ENCODE measurements at places on chromosomes 13 and 19.

- DNase-seq: no peak
Observed at GRCh38 chr13:58341318-58341717, 709.8 kb downstream of the PCDH17 start.

DNA sequence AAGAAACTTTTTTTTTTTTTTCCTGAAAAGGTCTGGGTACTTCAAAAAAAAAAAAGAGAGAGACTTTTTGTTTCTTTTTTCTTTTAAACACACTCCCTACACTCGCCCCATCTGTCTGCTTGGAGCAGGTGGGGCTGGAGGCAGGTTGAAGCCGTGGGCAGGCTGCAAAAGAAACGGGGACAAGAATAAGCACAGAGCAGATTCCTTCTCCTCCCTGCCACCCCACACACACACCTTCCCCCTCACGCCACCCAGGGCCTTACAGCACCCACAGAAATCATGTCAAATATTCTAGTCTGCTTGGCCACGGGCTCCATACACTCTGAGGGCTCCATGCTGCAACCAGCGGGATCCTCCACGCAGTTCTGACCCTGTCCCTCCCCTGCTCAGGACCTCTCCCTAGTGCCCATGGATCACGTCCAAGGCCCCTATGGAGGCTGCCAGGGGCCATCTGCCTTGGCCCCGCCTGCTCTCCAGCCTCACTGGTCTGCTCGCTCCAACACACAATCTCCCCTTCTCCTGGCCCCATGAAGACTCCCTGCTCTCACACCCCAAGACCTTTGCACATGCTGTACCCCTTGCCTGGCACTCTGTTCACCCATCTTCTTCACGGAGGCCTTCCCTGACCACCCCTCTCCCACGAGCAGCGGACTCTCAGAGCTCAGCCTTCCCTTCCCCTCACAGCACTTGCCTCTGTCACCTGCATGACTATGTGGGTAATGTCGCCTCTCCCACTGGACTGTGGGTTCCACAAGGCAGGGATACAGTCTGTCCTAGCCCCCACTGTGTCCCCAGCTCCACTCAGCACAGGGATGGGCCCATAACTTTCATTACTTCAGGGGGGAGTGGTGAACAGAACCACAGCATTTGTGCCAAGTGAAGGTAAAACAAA lies 11.4 kb downstream of the AKT2 start:
- no peak for DNase-seq

DNA sequence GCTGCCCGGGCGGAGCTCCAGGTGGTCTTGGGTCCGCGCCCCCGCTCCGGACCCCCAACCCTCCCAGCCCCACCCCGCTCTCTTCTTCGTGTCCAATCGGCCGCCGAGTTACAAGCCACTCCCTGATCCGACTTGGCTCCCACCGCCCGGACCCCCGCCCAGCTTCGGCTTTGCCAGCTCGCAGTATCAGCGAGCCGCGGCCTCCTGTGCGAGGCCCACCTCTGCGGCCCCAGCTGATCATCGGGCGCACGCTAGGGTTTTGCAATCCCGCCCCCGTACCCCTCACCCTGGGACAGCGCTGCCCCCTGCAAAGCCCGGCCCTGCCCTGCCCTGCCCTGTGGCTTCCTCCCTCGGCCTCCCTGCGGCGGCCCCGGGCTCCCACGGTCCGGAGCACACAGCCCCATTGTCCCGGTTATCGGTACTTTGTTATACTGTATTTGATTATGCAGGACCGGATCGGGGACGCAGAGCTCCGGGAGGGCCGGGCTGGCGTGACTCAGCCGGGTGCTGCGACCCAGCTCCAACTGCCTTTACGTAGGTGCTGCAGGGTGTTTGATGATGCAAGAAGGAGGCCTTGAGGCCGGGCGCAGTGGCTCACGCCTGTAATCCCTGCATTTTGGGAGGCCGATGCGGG lies 598 bp upstream of the LPAR2 start:
- DNase-seq: peak; percentile 6

DNA sequence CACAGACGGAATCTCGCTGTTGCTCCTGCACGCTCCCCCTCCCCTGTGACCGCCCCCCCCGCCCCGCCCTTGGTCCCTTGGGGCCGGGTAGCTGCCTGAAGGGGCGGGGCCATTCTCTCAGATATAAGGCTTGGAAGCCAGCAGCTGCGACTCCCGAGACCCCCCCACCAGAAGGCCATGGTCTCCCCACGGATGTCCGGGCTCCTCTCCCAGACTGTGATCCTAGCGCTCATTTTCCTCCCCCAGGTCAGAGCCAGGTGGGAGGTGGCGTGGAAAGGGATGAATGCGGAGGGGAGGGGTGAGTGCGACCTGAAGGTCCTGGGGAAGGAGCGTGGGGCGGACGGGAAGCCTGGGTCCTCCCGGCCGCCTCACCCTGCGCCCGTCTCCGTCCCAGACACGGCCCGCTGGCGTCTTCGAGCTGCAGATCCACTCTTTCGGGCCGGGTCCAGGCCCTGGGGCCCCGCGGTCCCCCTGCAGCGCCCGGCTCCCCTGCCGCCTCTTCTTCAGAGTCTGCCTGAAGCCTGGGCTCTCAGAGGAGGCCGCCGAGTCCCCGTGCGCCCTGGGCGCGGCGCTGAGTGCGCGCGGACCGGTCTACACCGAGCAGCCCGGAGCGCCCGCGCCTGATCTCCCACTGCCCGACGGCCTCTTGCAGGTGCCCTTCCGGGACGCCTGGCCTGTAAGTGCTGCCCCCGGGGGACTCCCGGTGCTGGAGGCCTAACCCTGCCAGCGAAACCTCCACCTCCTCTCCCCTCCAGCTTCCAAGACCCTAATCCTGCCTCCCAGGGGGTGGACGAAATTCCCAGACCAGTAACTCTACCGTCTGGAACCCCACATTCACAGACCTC lies at the start of gene DLL3:
TSS of gene DLL3 (plus strand) at position 150 of the 845 bp plus-strand sequence. CDS start at position 178, 28 bp downstream.
- no peak for DNase-seq

DNA sequence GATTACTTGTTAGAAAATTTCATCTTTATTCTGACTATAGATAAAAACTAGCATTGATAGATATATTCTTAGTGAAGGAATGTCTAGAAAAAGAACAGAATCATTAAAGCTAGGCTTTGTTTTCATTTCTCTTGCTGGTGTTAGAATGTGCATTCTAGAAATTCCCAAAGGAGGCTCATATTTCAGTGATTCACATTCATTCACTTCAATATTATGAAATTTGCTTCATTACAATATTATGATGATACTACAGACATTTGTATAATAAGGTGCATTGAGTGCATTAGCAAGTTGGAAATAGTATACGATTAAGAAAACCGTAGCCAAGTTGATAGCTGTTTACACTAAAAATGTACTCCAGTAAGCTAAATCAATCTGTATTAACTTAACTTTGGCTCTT lies 70.7 kb upstream of the MYCBP2 start:
- DNase-seq: no peak

DNA sequence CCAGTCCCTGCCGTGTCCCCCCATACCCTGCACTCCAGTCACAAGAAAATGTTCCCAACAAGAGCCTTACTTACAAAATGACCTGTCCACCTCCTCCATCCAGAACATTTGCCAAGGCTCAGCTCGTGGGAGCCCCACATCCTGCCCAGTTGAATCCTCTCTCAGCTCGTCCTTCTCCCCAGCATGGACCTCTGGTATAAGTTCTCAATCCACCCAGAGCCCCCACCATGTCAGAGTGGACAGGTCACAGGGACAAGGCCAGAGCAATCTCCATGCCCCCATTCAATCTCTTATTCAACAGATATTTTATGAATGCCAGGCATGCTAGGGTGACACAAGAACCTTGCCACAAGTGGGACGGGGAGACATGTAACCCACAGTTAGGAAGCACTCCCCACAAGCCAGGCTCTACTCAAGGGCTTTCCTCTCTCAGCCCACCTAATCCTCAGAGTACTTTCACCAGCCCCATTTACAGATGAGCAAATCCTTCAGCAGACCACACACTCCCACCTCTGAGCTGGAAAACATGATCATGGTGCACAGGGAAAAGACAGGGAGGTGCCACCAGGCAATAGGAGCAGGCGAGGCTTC lies 15.1 kb downstream of the DEDD2 start:
- DNase-seq: no peak

DNA sequence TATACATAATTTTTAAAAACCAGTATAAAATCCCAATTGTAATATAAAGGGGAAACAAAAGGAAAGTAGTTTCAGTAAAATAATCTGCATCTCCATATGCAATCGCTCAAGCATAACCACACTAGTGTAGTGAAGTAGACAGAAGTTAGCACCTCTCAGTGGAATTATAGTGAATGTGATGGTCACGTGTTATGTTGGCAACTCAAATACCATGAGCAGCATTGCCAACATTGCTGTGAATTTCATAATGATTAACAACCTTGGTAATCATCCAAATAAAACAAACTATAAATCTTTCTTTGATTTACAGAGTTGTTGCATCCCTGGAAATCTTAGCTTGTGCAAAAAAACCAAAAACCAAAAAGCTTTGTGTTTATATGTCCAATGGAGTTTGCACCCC lies 77.3 kb upstream of the SIAH3 start:
- DNase-seq: no peak

DNA sequence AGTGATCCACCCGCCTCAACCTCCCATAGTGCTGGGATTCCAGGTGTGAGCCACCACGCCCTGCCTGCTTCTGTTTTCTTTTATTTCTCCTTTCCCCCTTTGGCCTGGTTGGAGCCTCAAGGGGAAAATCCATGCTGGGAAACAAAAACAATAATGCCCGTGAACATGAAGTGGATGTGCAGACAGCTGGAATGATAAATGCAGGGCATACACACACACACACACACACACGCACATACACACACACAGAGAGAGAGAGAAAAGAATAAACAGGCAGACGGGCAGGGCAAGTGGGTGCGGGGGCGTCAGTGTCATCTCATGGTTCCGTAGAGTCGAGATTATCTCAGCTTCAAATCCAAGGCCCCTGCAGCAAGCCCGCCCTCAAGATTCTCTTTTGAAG lies 4.4 kb upstream of the PLEKHF1 start:
- no peak for DNase-seq

GRCh38 chr19:13098277-13099072 lies 4.2 kb downstream of the LYL1 start:
- no peak for DNase-seq

DNA sequence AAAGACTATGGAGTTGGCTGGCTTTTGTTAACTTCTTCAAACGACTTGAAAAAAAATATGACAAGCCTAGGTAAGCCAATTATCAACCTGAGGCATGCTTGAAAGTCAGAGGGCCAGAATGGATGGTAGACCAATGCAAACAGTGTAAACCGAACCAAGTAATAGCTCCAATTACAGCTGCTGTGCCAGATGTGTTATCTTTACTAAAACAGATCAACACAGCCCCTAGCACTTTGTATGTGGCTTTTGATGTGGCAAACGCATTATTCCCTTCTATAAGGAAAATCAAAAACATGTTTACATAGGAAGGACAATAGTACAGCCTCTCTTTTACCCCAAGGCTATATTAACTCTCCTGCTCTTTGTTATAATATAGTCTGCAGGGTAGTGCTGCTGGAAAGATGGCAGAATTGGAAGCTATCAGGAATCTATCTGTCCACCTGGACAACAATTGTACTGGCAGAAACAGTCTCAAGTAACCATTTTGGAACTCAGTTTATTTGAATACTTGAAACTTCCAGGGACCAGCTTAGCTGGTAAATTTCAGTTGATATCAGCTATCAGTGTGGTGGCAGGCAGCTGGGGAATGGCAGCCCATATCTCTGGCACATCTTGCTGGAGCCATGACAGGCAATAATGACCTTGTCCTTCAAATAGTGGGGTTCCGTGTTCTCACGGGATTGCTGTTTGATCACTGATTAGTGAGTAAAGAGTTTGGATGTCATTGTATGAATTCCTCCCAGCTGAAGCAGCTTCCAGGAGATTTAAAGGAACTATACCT lies 144.4 kb upstream of the WASF3 start:
- DNase-seq: no peak

GRCh38 chr19:29420065-29420464 lies 105.7 kb upstream of the VSTM2B start:
- no peak for DNase-seq

- DNase-seq: no peak
Observed at GRCh38 chr13:114129649-114130062, 2.8 kb downstream of the RASA3 start.

- no peak for DNase-seq
Observed at GRCh38 chr19:33755099-33756035, 41.3 kb upstream of the KCTD15 start.

DNA sequence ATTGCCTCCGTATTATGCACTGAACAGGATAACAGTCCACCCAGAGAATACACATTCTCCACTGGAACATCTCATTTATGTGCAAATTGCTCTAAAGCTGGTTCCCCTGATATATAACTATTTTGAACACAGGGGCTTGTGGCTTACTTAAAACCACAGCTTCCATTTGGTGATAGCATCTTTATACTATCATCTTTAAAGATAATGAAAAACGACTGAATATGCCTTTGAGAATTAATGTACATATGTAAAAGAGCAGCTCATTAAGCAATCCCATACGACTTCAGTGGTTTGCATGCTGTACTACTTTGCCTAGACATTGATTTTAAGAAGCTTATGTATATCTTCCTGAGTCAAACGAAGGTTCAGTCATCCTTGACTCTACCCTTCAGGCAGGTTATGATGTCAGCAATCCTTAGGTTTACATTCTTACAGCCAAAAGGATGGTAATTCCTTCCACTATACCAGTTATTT lies 40.8 kb downstream of the BRD4 start:
- DNase-seq: no peak

DNA sequence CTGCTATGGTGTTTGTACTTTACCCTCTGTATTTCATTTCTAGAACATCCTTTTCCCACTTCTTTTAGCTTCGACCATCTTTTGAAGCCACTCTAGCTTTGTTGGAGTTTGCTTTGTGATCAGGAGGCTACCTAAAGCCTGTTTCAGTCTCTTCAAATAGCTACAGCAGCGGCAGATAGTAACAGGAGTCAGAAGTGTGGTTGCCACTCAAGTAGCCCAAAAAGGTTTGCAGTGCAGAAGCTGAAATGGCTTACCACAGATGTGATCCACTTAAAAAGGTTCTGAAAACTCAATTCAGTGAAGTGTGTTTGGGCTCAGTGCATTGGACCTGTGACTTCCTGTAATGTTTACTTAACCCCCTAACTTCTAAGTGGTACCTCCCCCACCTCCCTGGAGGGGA lies 26.2 kb downstream of the WASF3 start:
- DNase-seq: no peak

DNA sequence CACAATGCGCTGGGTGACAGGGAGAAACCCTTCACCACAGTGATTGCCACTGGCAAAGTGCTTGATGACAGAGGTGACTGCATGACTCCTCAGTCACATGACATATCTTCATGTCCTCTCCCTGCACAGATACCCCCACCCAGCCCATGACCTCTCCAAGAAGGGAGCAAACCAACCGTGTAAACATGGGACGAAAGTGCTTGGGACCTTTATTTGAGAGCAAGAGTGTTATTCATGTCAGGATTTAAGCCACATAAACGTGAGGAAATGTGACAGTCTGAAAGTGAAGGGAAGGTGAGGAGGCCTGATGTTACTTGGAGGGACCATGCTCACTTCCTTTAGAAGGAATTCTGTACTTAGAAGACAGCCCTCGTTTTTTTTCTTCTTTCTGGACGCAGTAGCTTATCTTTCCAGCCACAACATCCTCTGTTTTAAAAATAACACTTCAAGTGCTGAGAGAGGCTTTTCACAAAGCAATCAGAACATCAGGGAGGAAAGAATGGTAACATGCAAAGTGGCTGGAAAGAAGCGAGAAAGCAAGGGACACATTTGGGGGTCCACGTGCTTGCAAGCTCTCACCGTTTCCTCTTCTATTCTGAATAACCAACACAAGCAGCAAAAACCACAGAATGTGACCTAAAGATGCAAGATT lies 35.6 kb downstream of the EPS15L1 start:
- DNase-seq: no peak
